ENCODE measurements at places on chromosomes 5 and 9.

GRCh38 chr9:16755467-16756160, 114.9 kb downstream of the BNC2 start:
- DNase-seq, result no peak

DNA sequence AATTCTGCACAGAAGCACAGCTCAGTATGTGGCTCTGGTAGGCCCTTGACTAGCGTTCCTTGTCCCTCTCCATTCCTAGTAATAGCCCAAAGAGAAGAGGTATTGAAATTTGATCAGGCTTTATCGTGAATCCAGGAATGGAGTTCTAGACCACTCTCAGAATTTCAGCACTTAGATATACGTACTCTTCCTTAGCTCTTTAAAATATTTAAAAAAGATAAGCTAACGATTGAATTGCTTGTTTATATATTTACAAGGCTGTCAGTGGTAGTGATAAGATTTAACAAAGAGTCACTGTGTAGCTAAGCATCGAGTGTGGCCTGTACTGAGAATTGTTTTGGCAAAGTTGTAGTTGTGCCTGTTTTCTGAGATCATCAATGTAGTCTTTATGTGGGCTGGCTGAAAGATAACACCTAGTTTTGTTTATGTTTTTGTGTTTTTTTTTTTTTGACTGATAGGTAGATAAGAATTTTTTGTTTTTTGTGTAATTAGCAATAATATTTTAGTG, 2.5 kb downstream of the KIAA1958 start:
- no peak for DNase-seq

DNA sequence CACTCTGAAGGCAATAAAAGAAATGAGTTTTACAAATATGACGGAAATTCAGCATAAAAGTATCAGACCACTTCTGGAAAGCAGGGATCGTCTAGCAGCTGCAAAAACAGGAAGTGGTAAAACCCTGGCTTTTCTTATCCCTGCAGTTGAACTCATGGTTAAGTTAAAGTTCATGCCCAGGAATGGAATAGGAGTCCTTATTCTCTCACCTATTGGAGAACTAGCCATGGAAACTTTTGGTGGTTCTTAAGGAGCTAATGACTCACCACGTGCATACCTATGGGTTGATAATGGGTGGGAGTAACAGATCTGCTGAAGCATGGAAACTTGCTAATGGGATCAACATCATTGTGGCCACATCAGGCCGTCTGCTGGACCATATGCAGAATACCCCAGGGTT, 93.5 kb upstream of the RGMB start:
- DNase-seq, result no peak

GRCh38 chr5:108650997-108651396, 96.7 kb upstream of the FER start:
- DNase-seq, result peak; percentile 21

DNA sequence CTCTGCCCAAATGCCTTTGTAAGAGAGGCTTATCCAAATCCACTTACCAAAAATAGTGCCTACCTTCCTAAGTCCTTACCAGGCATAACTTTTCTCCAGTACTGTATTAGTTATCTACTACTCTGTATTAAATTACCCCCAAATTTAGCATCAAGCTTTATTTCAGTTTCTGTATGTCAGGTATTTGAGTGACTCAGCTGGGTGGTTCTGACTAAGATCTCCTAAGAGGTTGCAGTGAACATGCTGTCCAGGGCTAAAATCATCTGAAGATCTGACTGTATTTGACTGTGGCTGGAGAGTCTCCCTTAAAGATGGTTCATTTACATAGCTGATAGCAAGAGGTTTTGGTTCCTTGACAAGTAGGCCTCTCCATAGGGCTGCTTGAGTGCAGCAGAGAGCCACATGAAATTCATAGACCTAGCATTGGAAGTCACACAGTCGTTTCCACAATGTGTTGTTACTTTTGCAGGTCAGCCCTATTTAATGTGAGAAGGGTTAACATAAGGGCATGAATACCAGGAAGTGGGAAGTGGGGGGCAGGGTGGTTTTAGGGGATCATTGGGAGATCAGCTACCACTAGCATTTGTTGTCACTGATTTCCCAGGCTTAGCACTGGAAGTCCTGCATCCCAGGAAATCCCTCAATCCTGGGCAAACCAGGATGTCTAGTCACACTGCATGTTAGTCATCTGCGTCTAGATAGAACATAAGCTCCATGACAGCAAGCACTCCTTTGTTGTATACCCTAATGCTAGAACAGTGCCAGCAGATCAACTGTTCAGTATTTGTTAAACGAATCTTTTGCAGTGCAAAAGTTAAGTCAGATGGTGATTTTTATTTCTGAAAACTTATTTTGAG, 2.0 kb upstream of the ZNF622 start:
- peak; percentile 46 for DNase-seq

DNA sequence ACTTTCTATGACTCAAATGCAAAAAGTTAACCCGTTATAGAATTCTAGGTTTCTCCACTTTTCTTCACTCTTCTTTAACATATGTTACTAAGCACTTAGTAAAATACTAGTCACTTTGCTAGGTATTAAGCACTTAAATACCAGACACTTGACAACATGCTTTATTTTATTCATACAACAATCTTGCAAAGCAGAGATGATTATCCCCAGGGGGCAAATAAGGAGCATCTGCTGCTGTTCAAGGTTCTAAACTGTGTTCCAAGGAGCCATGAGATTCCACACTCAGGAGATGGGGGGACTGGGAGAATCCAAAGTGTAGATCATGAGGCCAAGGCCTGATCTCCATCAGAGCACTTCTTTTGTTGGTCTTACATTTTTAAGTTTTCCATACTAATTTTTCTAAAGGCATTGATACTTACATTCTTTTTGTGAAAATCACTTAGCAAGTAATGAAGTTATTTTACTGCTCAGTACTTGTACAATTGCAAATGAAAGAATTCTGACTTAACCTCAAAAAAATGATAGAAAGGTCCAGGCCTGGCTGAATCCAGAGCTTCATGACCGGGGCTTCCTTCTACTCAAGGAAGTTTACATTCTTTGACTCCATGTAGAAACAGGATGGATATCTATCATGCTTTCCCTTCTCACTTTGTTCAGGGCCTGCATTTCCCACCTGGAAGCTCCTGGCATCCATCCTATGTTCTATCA, 504.4 kb upstream of the WWC1 start:
- no peak for DNase-seq

DNA sequence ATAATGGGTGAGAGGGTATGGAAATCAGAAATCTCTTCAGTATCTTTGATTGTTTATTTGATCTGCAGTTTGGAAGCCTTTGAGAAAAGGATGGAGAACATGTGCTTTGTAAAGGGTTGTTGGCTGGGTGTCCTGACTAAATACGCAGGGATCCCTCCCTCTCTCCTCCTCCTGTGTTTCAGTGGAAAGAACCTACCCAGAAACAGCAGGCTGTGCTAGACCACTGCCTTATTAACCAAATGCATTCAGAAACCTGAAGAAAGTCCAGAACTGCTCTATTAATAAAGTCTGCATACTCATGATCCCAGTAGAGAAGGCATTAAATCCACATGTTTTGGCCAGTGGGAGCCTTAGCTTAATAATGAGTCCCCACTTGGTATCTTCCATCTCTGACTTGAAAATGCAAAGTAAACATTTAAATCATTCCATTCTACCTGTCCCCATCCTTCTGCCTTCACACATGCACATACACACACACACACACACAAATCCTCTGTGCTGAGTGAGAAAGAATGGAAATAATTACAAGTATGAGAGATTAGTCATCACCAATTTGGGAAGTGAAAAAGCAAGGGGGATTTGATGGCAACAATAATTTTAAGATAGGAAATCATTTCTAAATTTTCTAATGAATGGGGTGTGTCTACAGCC, 10.0 kb upstream of the LECT2 start:
- no peak for DNase-seq

GRCh38 chr5:56100439-56101176, 105.8 kb upstream of the IL6ST start:
- DNase-seq, result no peak

- no peak for DNase-seq
Observed at GRCh38 chr9:34230556-34230955, 51.7 kb downstream of the UBAP1 start.

GRCh38 chr5:160616712-160617497, 195.2 kb downstream of the PTTG1 start:
- DNase-seq, result peak; percentile 13

- DNase-seq, result peak; percentile 21
Observed at GRCh38 chr5:34061993-34062392, 19.0 kb upstream of the C1QTNF3 start.

GRCh38 chr5:158471535-158471924, 612.6 kb upstream of the CLINT1 start:
- no peak for DNase-seq

All from MCF 10A (cell line).